ENCODE measurements at places on chromosomes 5 and 9. TPM values are rescaled to one million over a fixed set of nuclear protein-coding genes. Genes with fewer than 3 reads are reported as not detected.

The HMCN2 gene
- total RNA-seq, result not detected

The SMIM33 gene
- total RNA-seq, result not detected

The GABRA6 gene
- total RNA-seq, result not detected

The SLC12A7 gene
- total RNA-seq, result 26.0 TPM

The OLFM1 gene
- 0.16 TPM for total RNA-seq

The GFPT2 gene
- 25.4 TPM for total RNA-seq

The TLX3 gene
- not detected for total RNA-seq

The POLE3 gene
- total RNA-seq, result 47.8 TPM

The NSA2 gene
- 231 TPM for total RNA-seq

The PCDHGA6 gene
- total RNA-seq, result 1.0 TPM

The EXOSC3 gene
- 18.1 TPM for total RNA-seq

The STK32A gene
- total RNA-seq, result 0.24 TPM

The PHF24 gene
- 0.40 TPM for total RNA-seq

The KCNT1 gene
- not detected for total RNA-seq

The SLC1A1 gene
- 0.96 TPM for total RNA-seq

The C5orf63 gene
- 3.9 TPM for total RNA-seq

The GADD45G gene
- total RNA-seq, result 1.8 TPM

The TXNDC8 gene
- not detected for total RNA-seq

The PCDHB10 gene
- 0.13 TPM for total RNA-seq

The PRRC1 gene
- 72.3 TPM for total RNA-seq

The LIX1 gene
- total RNA-seq, result not detected

The ZNF454 gene
- 1.2 TPM for total RNA-seq

The PCDHB13 gene
- total RNA-seq, result 1.0 TPM

The C9orf153 gene
- total RNA-seq, result not detected

The IRF1 gene
- total RNA-seq, result 48.6 TPM

The RASGEF1C gene
- not detected for total RNA-seq

The RHOBTB3 gene
- total RNA-seq, result 117 TPM

The SPATA31D4 gene
- total RNA-seq, result not detected

The PAEP gene
- not detected for total RNA-seq

The HAVCR1 gene
- not detected for total RNA-seq

The OMD gene
- total RNA-seq, result not detected

The ASTN2 gene
- total RNA-seq, result 4.2 TPM

The ARL10 gene
- total RNA-seq, result 5.7 TPM

The BNC2 gene
- 27.3 TPM for total RNA-seq

The INSL4 gene
- not detected for total RNA-seq

The FAXDC2 gene
- total RNA-seq, result 3.6 TPM

The FOXI1 gene
- total RNA-seq, result not detected

The NCS1 gene
- 57.9 TPM for total RNA-seq

The CYFIP2 gene
- total RNA-seq, result 9.4 TPM

The HRCT1 gene
- total RNA-seq, result 3.4 TPM

The TEX48 gene
- total RNA-seq, result not detected

The CDH9 gene
- total RNA-seq, result 0.13 TPM

The MSX2 gene
- 3.7 TPM for total RNA-seq

The CER1 gene
- total RNA-seq, result not detected

The SPAAR gene
- 0.39 TPM for total RNA-seq

The PCDHGC4 gene
- 0.13 TPM for total RNA-seq

The SOHLH1 gene
- total RNA-seq, result not detected

The SYNPO gene
- 15.3 TPM for total RNA-seq

The MTRR gene
- total RNA-seq, result 29.5 TPM

The ABITRAM gene
- total RNA-seq, result 8.1 TPM

The PTBP3 gene
- 18.9 TPM for total RNA-seq

The SPATA9 gene
- total RNA-seq, result not detected

The HAND1 gene
- total RNA-seq, result not detected

The GCNT4 gene
- 0.32 TPM for total RNA-seq

Measured in epithelial cell of alveolus of lung (primary cell).